ENCODE measurements at places on chromosomes 6 and 20. TPM values are rescaled to one million over a fixed set of nuclear protein-coding genes. Genes with fewer than 3 reads are reported as not detected.

Gene PPP1R3G
- total RNA-seq = 3.3 TPM

Gene AKAP12
- total RNA-seq = 292 TPM

Gene STX11
- 0.94 TPM for total RNA-seq

Gene APCDD1L
- total RNA-seq = 0.20 TPM

Gene PTCHD4
- 4.2 TPM for total RNA-seq

Gene EMILIN3
- total RNA-seq = 16.4 TPM

Gene MRPL14
- total RNA-seq = 53.1 TPM

Gene NKX2-2
- 6.6 TPM for total RNA-seq

Gene LRRC73
- 1.8 TPM for total RNA-seq
